ENCODE measurements at places on chromosomes 16 and 17.

DNA sequence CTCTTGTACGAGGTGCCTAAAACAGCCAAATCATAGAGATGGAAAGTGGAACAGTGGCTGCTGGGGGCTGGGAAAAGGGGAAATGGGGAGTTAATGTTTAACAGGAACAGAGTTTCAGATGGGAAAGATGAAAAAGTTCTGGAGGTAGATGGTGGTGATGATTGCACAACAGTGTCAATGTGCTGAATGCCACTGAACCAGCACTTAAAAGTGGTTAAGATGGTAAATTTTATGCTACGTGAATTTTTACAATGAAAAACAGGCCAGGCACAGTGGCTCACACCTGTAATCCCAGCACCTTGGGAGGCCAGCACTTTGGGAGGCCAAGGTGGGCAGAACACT, 130.4 kb downstream of the C16orf78 start:
- DNase-seq, result no peak

- no peak for DNase-seq
Measured at GRCh38 chr17:18247613-18248001, 10.9 kb downstream of the FLII start.

- DNase-seq, result no peak
Measured at GRCh38 chr17:81044764-81045589, 10.0 kb downstream of the BAIAP2 start.

DNA sequence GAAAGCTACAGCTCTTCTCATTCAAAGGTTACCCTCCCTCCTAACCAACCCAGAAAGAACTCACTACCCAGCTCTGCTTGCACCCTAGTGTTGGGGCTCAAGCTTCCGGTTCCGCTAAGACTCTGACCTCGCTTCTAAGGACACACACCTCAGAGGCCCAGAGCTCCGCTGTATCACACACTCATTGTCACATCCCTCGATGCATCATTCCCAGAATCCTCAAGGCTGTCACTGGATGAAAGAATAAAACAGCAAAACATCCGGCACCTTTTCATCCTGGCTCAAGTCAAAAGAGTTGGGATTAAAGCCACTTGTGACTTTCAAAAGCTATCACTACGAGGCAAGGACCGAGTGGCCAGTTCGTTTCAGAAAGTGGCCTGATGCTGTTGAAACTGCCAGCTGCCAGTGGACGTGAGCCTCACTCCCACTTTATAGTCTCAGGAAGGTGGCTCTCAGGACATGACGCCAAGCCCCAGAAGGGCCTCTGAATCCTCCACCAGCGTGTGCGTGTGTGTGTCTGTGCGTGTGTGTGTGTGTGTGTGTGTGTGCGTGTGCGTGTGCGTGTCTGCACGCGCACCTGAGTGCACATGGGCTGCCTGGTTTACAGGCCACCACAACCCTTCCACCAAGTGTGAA, 29.0 kb downstream of the ZFHX3 start:
- DNase-seq, result no peak

DNA sequence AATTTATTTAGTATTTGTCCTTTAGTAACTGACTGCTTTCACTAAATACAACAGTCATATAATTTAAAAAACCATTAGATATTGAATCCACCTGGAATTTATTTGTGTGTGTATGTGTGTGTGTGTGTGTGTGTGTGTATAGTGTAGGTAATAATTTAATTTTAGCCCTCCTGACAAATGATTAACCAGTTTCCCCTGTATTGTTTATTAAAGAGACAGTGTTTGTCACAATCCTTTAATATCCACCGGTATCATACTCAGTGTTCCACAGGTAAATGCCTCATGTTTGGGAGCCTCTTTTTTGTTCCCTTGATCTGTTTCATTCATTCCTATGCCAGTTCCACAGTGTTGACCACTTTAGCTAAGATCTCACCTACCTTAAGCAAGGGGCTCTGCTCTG, 134.6 kb upstream of the IRX3 start:
- no peak for DNase-seq

- no peak for DNase-seq
Measured at GRCh38 chr17:37315601-37316000, 60.2 kb upstream of the C17orf78 start.

DNA sequence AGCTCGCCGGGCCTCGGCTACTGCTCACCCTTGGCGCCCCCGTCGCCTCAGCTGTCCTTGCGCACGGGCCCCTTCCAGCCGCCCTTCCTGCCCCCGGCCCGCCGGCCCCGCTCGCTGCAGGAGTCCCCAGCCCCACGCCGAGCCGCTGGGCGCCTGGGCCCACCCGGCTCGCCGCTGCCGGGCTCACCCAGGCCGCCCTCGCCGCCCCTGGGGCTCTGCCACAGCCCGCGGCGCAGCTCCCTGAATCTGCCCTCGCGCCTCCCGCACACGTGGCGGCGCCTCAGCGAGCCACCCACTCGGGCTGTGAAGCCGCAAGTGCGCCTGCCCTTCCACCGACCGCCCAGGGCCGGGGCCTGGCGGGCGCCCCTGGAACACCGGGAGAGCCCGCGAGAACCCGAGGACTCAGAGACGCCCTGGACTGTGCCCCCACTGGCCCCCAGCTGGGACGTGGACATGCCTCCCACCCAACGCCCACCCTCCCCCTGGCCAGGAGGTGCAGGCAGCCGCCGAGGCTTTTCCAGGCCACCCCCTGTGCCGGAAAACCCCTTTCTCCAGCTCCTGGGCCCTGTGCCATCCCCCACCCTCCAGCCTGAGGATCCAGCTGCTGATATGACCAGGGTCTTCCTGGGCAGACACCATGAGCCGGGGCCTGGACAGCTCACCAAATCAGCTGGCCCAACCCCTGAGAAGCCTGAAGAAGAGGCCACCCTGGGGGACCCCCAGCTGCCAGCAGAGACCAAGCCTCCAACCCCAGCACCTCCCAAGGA, 12.8 kb downstream of the MYO15A start:
- DNase-seq, result no peak

DNA sequence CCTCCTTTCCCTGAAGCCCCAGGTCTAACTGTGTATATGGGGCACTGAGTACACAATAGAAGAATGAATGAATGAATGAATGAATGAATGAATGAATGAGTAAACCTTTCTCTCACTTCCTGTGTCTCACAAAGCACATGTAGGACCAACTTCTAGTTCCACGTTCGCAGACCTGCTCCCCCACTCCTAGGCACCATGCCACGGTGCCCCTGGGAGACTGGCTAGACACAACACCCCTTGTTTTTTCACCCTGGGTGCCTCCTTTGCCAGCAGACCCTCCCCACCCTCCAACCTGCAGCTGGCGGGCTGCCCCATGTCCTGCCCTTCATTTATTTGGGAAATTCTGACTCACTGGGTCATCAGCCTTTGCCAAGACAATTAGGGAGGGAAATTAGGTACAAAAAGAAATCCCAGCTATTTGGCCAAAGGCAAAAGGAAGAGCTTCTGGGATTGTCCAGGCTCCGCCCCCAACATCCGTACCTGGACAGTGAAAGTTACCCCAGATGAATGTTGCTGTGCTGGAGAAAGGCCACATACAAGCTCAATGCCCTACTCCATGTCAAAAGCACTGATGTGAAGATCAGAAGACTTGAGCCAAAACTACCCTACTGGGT, 7.7 kb downstream of the CES1 start:
- no peak for DNase-seq

DNA sequence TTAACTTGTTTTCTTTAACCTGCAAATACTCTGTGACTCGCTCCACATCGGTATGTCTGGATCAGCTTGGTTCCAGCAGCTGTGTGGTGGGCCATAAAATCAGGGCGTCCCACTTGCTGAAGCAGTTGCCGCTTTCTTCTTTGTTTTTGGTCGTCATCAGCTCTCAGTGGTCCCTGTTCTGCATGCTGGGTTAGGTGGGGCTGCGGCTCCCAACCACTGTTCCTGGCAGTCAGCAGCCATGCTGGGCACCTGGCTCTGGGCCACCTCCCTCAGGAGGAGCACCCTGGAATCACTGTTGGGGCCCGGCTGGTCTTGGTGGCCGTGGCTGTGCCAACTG, 23.0 kb downstream of the MGRN1 start:
- no peak for DNase-seq

GRCh38 chr17:75178453-75178852, 4.3 kb downstream of the SUMO2 start:
- no peak for DNase-seq

GRCh38 chr17:60610473-60610872, 10.5 kb downstream of the PPM1D start:
- DNase-seq, result no peak

GRCh38 chr17:75228847-75229246, 23.4 kb downstream of the NUP85 start:
- DNase-seq, result no peak

DNA sequence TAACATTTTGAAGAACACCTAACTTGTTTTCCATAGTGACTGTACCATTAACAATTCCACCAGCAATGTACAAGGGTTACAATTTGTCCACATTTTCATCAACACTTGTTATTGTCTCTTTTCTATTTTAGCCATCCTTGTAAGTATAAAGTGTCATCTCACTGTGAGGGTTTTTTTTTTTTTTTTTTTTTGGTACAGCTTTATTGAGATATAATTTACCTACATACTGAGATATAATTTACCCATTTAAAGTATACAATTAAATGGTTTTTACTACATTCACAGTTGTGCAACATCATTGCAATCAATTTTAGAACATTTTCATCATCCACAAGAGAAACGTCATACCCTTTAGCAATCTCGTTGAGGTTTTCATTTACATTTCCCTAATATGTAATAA, 17.9 kb upstream of the TMIGD1 start:
- DNase-seq, result no peak

DNA sequence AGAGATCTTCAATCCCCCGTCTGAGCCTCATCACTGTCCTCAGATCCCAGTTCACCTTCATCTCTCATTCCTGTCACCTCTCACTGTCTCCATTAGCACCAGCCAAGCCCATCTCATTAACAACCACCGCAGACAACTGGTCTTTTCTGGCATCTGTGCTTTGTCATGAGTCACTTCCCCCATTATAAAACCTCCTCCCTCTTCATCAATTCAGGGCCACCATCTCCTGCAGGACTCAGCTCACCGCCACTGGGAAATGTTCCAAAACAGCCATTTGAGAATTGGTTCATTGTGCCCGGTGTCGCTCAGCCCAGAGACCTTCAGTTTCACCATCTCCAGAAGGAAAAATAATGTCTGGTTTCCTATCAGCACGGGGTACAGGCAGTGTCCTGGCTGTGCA, 56.9 kb upstream of the TEKT3 start:
- no peak for DNase-seq
